Activated naive CD8-positive, alpha-beta T cell treated with anti-CD3 and anti-CD28 coated beads, Interleukin-2, amount 10 ng/mL, durations not matched to agents 7 days and 5 days (primary cell): ENCODE measurements at places on chromosomes 4 and X.

GRCh38 chr4:24140892-24141291 lies 251.0 kb upstream of the PPARGC1A start:
- DNase-seq, result no peak

GRCh38 chr4:2797545-2798305 lies 4.8 kb downstream of the SH3BP2 start:
- peak; percentile 34 for DNase-seq

GRCh38 chr4:174591243-174592021 lies 69.1 kb upstream of the HPGD start:
- no peak for DNase-seq

DNA sequence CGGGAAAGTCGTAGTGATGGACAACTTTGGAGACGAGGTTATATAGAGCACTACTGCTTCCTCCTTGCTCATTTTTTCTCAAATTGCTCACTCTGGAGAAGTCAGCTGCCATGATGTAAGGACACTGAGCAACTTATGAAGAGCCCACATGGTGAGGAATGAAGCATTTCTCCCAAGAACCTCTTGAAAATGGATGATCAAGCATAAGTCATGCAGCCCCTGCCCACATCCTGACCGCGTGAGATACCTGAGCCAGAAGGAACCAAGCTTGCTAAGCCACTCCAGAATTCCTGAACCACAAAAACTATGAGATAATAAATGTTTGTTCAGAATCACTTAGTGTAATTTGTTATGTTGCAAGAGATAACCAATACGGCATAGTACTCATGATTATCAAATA lies 42.8 kb downstream of the PDE5A start:
- DNase-seq, result no peak

DNA sequence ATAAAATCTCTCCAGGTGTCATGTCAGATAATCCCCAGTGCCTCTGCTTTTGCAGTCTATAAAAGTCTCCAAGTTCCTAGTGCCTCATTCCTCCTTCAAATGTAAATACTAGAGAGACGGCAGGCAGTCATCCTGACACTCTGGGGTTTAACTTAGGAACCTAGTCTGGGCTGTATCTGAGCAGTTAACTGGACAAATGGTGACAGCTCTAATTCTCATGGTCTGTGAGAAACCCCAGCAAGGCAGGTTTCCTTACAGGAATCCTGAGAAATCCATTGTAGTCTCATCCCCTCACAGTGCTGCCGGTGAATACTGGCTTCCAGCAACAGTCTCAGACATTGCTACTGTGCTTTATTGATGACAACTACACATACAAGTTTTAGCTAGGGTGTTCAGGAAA lies 246.8 kb downstream of the SNCA start:
- no peak for DNase-seq

- no peak for DNase-seq
Measured at GRCh38 chr4:147913137-147913536, 181.2 kb downstream of the ARHGAP10 start.

DNA sequence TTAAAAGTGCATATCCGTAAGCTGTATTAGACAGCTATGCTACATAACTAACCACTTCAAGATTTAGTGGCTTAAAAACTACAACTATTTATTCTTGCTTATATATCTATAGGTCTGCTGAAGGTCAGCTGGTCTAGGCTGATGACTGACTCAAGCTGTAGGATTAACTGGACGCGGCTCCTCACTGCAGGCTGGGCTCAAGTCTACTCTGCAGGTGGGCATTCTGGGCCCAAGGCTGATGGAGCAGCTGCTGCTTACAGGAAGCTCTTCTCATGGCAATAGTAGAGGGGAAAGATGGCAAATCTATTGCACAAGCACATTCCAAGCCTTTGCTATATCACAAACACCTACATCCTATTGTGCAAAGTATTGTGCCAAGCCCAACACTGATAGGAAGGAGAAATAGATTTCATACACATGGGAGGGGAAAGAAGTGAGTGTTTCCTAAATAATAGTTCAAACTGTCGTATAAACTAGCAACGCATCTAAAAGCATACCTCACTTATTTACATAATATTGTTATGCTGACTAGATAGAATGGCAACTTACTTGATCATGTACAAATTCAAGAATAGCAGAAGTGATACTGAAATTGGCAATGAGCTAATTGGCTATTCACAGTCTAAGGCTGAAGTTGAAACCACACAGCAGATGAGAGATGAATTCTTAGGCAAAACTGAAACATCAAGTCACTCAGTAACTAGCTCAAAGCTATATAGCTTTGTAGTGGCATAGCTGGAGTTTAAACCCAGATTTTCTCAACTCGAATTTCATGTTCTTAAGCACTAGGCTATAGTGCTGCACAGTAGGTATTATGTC lies 263.8 kb downstream of the NKX6-1 start:
- DNase-seq, result no peak

DNA sequence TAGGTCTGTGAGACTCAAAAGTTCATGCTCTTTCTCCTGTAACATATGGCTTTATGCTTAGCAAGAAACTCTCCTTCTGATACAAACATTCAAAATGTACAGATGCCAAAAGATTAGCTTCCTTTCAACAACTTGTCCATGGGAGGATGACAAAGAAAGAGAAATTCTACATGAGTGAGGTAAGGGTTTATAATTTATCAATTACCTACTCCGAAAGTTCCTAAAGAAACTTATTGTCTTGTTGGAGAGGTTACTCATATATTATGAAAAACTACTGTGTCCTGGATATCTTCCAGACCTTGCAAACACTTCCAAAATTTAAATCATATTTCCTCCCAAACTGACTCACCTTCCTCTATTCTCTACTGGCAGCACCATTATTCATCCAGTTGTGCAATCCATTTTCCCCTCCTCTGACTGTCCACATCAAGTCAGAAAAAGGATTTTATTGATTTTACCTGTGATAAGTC lies 65.1 kb downstream of the ENPEP start:
- DNase-seq, result no peak

- DNase-seq, result no peak
Measured at GRCh38 chr4:89134775-89135319, 23.5 kb downstream of the TIGD2 start.

DNA sequence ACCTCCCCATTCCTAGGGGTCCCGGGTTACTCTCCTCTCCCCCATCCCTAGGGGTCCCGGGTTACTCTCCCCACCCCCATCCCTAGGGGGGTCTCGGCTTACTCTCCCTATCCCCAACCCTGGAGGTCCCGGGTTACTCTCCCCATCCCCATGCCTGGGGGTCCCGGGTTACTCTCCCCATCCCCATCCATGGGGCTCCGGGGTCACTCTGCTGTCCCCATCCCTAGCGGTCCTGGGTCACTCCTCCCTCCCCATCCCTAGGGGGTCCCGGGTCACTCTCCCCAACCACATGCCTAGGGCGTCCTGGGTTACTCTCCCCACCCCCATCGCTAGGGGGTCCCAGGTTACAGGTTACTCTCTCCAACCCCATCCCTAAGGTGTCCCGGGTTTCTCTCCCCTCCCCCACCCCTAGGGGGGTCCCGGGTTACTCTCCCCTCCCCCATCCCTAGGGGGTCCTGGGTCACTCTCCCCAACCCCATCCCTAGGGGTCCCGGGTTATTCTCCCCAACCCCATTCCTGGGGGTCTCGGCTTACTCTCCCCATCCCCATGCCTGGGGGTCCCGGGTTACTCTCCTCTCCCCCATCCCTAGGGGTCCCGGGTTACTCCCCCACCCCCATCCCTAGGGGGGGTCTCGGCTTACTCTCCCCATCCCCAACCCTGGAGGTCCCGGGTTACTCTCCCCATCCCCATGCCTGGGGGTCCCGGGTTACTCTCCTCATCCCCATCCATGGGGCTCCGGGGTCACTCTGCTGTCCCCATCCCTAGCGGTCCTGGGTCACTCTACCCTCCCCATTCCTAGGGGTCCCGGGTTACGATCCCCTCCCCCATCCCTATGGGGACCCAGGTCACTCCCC lies 821 bp downstream of the ASMTL start:
- DNase-seq, result peak; percentile 43

- DNase-seq, result no peak
Measured at GRCh38 chr4:186887752-186888151, 164.1 kb upstream of the FAT1 start.

DNA sequence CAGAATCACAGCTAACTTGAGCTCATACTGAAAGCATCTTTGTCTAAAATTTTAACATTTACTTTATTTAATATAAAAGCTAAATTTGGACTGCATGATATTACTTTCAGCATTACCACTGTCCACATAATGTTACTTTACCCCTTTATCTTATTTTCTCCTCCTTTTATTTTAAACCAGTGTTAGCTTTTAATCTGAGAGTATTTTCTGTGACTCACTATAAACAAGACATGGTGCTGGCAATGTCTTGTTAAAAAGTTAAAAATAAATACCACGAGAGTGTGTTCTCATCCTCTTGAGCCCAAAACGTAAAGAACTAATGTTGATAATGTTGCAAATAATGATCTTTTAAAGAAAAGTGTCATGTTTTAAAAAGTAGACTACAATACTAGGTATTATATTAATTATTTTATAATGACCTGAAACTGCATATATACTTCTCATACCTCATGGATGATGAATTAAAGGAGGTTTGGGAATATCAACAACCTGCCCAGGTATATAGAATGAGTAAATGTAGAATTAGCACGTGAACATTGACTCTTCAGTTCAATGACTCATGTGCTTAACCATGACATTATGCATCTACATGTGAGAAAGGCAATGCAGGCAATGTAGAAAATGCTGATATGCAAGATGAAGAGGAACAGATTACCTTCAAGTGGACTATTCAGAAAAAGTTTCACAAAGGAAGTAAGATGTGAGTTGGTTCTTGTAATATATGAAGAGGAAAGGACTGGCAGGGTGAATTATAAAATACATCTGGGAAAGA lies 454.1 kb upstream of the ADGRL3 start:
- no peak for DNase-seq

DNA sequence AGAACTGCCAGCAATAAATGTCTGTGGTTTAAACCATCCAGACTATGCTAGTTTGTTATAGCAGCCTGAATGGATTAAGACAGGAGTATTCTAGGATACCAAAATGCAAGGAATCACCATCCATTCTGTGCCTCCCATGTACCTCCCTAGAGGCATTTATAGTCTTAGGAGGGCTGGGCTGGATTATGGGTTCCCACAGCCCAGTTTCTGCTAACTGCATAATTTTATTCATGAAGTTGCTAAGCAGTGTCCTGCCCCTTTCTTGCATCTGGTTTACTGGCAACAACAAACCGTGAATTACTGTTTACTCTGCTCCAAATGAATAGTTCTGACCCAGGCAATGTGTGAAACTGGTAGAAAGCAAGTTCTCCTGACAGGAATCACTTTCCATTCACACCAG lies 67.1 kb upstream of the PRKX start:
- no peak for DNase-seq

DNA sequence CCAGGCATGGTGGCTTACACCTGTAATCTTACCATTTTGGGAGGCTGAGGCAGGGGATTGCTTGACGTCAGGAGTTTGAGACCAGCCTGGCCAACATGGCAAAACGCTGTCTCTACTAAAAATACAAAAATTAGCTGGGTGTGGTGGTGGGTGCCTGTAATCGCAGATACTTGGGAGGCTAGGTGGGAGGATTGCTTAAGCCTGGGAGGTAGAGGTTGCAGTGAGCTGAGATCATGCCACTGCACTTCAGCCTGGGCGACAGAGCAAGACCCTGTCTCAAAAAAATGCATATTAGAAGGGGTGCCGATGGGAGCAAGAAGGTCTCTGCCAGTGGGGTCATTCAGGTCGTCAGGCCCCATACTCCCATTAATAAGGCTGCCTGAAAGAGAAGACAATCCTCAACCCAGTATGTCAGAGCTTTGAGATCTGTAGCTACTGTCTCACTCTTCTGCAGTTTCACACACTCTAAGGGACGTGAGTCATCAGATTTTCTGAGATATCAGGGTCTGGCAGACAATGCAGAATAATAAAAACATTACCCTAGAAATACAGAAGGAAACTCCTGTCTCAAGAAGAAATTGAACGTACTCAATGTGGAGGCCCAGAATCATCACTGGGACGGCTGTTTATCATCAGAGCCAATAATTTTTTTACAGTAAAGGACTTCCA lies 176.7 kb upstream of the FAT1 start:
- DNase-seq, result no peak

GRCh38 chr4:146976145-146976544 lies 30.5 kb upstream of the TTC29 start:
- no peak for DNase-seq
